NCI-H510A treated with DMSO at 0.1 percent for 48 hours (cell line): ENCODE measurements at places on chromosomes 4 and X.

DNA sequence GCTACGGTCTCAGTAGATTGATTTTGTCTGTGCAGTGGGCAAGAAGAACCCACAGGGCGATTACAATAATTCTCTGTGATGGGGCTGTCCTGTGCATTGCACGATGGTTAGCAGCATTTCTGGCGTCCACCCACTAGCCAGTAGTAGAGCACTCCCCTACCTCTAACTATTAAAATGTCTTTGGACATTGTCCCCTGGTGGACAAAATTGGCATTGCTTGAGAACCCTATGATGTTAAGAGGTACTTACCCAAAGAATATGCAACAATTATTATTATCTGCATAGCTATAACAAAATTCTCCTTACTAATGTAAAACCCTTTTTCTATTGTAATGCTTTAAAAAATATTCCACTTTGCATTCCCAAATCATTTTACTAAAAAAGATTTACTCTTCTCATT lies 109.5 kb upstream of the VCX3A start:
- no peak for DNase-seq

DNA sequence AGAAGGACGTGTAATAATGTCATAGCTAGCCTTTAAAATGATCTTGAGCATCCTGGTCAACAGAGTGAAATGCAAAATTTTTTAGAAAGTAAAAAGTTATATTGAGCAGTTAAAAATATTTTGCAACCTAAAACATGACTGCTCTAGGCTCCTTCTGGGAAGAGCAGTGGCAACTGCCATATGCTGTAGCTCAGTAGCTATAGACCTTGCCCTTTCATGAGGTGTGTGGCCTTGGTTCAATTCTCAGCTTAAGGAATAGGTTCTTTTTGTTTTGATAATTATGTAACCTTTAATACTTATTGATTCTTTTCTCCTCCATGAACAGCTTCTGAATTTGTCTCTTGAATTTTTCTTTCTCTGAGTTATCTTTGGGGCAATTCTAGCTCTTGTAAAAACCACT lies 105.0 kb downstream of the ARSJ start:
- no peak for DNase-seq

DNA sequence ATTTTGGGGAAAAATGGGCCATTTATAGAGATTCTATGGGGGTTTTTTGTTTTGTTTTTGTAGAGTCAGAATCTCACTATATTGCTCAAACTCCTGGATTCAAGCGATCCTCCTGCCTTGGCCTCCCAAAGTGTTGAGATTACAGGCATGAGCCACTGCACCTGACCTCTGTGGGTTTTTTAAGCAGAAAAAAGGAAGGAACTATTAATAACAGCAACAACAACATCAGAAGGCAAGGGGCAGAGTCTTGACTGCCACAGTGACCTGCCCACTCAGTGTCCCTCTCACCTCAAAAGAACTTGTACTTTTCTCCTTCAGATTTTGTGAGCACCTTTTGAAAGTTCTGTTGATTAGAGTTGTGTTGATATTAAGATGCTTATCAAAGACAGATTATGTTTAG lies 48.1 kb downstream of the FNIP2 start:
- no peak for DNase-seq

GRCh38 chr4:187304133-187304532 lies 580.5 kb upstream of the FAT1 start:
- DNase-seq = no peak

GRCh38 chr4:77567549-77567948 lies 38.1 kb upstream of the CXCL13 start:
- DNase-seq = no peak

DNA sequence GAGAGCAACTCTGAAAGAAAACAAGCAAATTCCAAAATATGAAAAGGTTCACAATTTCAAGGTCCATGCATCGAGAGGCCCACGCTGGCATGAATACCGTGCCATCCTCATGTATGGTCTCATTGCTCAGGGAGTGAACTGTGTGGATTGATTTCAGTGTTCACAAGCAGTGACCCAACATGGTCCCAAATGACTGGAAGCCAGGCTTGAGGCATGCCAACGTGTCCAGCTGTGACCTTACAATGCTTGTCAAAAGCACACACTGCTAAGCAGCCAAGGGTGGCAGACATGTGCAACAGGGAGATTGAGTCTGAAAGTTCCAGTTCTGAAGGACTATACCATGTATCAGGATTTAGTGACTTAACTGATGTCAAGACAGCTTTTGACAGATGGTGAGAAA lies 58.7 kb upstream of the CLDN24 start:
- no peak for DNase-seq
